ENCODE measurements at places on chromosomes 4 and X. TPM values are rescaled to one million over a fixed set of nuclear protein-coding genes. Genes with fewer than 3 reads are reported as not detected.

Gene NR0B1
- not detected for total RNA-seq

Gene IL2RG
- total RNA-seq, result 4.4 TPM

Gene PDZD11
- total RNA-seq, result 18.7 TPM

Gene STAG2
- 78.7 TPM for total RNA-seq

Gene NIPAL1
- total RNA-seq, result 0.81 TPM

Gene RNF150
- total RNA-seq, result 22.8 TPM

Gene DDX53
- total RNA-seq, result not detected

Gene ARMCX4
- total RNA-seq, result 28.6 TPM

- H3K4me1 ChIP-seq, result no peaks in the 10 kb centered on the region
- DNase-seq, result no peak
- peaks cover 6% of the 10 kb centered on the region for H3K36me3 ChIP-seq
- no peak overlapping the region for H3K4me3 ChIP-seq
Observed at GRCh38 chr4:48141048-48141447, 7.0 kb upstream of the TXK start.

DNA sequence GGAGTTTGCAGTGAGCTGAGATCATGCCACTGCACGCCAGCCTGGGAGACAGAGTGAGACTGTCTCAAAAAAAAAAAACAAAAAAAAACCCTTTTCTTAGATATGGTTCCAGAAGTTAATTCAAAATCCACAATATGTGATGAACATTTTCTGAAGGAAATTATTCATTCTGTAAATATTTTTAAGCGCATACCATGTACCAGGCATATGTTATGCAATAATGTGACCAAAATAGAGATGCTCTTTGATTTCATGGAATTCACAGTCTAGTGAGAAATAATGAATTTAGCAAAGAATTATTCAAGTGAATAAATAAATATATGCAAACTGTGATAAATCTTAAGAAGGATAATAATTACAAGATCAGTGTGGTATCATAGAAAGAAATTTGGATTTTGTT, 174.7 kb downstream of the GC start:
- no peaks in the 10 kb centered on the region for H3K27me3 ChIP-seq
- no peak overlapping the region for H3K27ac ChIP-seq
- H3K36me3 ChIP-seq, result no peaks in the 10 kb centered on the region
- no peak for DNase-seq

GRCh38 chr4:54499308-54500074, 158.3 kb upstream of the KIT start:
- no peaks in the 10 kb centered on the region for H3K27me3 ChIP-seq
- no peaks in the 10 kb centered on the region for H3K36me3 ChIP-seq
- no peak for DNase-seq

DNA sequence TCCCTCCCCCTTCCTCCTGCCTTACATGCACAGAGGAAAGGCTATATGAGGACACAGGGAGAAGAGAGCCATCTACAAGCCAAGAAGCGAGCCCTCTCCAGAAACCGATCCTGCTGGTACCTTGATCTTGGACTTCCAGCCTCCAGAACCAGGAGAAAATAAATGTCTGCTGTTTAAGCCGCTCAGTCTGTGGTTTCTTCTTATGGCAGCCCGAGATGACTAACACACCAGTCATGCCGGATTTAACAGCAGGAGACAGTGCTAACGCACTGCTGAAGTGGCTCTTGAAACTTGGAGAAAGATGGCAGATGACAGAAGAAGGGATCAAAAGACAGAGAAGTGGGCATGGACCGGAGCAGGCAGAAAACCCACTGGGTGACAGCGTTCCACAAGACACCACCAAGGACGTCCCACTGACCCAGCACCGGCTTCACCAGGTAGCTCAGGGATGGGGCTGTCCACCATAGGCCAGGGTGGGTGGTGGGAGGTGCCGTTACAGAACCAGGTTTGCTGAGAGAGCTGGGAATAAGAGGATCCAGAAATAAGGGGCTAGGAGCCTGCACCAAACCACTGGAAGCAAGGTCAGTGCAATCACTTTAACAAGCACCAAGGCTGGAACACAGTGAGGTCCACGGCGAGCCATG, 6.2 kb upstream of the MAN2B2 start:
- no peak overlapping the region for H3K27ac ChIP-seq
- H3K36me3 ChIP-seq, result no peaks in the 10 kb centered on the region

DNA sequence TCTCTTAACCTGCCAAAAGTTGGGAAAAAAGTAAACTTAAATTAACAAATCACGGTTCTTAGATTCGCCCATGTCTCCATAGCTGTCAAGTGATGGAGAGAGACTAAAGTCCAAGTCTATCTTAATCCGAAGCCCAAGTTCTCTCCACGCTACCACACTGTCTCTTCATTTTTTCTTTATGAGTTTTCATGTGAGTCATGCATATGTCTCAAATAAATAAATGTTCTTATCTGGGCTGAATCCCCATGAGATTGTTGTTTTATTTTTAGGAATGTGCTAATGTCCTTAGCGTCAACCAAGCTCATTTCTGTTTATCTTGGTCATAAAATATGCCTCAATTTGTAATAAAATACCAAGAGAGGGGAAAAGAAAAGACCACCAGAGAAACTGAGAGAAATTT, 169.3 kb downstream of the RCHY1 start:
- no peaks in the 10 kb centered on the region for H3K36me3 ChIP-seq
- H3K27me3 ChIP-seq, result no peaks in the 10 kb centered on the region
- H3K4me3 ChIP-seq, result no peak overlapping the region
- H3K27ac ChIP-seq, result no peak overlapping the region
- DNase-seq, result no peak
- no peaks in the 10 kb centered on the region for H3K4me1 ChIP-seq

DNA sequence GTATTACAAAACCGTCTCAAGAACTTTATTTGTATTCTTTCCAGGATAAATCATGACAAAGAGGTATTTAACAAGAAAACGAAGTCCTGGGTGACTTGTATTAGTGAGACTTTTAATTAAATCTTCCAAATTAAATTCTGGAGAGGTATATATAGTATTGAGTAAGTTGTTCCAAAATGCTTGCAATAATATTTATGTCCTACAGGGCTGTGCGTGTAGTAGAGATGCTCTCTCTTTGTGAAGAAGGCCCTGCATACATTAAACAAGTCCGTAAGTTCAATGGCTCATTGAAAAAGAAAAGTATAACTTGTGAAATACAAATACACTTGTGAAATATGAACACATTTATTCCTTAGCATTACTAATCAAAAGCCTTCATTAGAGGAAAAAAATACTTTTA, 211.4 kb downstream of the ARHGAP24 start:
- no peaks in the 10 kb centered on the region for H3K4me1 ChIP-seq
- H3K4me3 ChIP-seq, result no peak overlapping the region
- no peak for DNase-seq
- H3K27ac ChIP-seq, result no peak overlapping the region
- no peaks in the 10 kb centered on the region for H3K36me3 ChIP-seq
- no peaks in the 10 kb centered on the region for H3K27me3 ChIP-seq

DNA sequence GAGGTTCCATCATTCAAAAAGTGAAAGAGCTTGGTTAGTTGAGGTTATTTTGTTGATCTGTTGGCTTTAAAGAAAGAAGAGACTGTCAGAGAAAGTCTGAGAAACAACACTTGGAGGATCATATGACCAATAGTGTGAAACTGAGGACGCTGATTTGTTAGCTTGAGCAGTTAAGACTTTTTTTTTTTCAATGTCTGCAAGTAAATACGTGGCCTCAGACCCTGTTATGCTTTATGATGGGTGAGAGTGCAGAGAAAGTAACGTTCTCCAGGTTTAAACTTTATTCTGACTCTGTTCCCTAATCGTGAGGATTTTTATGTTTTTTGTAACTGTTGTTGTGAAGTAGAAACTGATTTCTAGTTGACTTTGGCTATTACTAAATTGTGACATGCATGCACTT, 45.9 kb downstream of the GAB1 start:
- peaks cover 17% of the 10 kb centered on the region for H3K4me1 ChIP-seq
- H3K4me3 ChIP-seq, result no peak overlapping the region
- H3K27me3 ChIP-seq, result no peaks in the 10 kb centered on the region
- DNase-seq, result no peak
- no peak overlapping the region for H3K27ac ChIP-seq
- H3K36me3 ChIP-seq, result no peaks in the 10 kb centered on the region

DNA sequence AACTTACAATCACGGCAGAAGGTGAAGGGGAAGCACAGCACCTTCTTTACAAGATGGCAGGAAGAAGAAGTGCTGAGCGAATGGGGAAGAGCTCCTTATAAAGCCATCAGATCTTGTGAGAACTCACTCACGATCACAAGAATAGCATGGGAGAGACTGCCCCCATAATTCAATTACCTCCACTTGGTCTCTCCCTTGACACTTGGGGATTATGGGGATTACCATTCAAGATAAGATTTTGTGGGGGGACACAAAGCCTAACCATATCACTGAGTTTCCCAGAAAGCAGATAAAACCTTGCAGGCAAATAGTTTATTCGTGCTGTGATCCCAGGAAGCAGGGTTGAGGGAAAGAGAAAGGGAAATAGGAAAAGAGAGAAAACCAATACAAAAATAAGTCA, 69.0 kb upstream of the GYPA start:
- no peaks in the 10 kb centered on the region for H3K36me3 ChIP-seq
- no peak for DNase-seq
- no peaks in the 10 kb centered on the region for H3K4me1 ChIP-seq
- H3K27me3 ChIP-seq, result no peaks in the 10 kb centered on the region
- H3K4me3 ChIP-seq, result no peak overlapping the region
- no peak overlapping the region for H3K27ac ChIP-seq

DNA sequence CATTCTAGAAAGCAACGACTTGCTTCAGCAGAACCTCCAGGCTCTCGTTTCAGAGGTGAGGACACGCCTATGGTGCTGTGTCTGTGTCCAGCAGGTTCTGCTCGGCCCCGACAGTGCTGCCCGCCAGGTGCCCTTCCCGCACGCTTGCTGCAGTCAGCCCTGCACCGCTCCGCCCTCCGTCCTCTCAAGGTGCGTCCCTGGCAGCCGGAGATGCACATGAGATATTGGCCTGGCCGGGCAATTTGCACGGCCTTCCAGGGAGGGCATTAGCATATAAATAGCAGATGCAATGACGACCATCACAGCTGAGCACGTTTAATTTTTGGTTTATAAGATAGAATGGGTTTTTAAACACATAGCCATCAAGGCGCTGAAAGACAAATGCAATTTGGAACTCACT, 14.4 kb downstream of the UVSSA start:
- DNase-seq, result no peak
- H3K36me3 ChIP-seq, result no peaks in the 10 kb centered on the region
- no peaks in the 10 kb centered on the region for H3K27me3 ChIP-seq
- H3K27ac ChIP-seq, result no peak overlapping the region
- no peaks in the 10 kb centered on the region for H3K4me1 ChIP-seq

DNA sequence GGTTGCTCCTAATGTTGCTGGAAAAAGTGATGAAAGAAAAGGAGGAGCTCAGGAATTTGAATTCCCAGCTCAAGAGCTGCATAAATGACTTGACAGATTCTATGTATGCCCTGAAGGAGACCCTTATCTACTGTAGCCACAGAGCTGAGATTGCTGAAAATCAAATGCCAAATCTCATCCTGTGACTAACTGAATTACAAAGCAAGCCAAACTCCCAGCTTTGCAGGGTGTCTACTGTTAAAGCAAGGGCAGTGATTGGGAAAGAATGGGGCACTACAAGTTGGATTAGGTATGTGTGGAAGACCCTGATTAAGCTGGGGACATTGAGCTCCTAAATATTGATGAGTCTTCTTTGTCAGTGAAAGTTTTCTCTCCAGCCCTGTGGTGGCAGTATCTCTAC, 20.8 kb upstream of the SMIM9 start:
- no peak overlapping the region for H3K27ac ChIP-seq
- H3K4me1 ChIP-seq, result no peaks in the 10 kb centered on the region
- no peaks in the 10 kb centered on the region for H3K27me3 ChIP-seq
- no peak overlapping the region for H3K4me3 ChIP-seq
- H3K36me3 ChIP-seq, result no peaks in the 10 kb centered on the region

DNA sequence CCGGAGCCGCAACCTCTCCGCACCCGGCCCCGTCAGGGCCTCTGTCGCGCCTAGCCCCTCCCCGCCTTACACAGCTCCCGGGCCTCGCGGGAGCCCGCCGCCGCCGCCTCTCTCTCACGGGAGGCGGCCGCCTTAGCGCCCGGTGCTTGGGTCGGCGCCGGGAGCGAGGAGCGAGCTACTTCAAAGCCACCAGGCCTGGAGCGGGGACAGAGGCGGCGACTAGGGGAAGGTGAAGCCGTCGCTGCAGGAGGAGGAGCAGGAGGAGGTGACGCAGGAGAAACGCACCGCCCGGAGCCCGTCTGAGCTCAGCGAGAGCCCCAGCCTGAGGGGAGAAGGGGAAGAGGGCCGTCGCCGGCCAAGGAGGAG, 250 bp downstream of the USP9X start:
- peak; percentile 89 for DNase-seq
- no peaks in the 10 kb centered on the region for H3K36me3 ChIP-seq
- H3K4me1 ChIP-seq, result no peaks in the 10 kb centered on the region

DNA sequence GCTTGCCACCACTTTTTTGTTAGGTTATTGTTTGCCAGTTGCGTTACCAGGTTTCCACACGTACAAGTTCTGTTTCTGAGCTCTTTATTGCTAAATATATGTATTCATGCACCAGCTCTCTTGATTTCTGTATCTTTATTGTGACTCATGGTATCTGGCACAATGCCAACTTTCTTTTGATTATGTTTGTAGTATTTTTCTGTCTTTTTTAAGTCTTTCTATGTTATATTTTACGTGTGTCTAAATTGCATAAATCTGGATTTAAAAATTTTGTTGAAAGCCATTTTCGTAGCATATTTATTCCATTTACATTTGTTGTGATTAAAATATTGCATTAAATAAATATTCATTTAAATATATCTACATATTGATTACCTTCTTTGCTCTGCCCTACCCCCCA, 73.8 kb downstream of the KDM6A start:
- no peak overlapping the region for H3K27ac ChIP-seq
- H3K27me3 ChIP-seq, result no peaks in the 10 kb centered on the region
- no peaks in the 10 kb centered on the region for H3K4me1 ChIP-seq
- no peak overlapping the region for H3K4me3 ChIP-seq
- H3K36me3 ChIP-seq, result no peaks in the 10 kb centered on the region
- DNase-seq, result no peak

DNA sequence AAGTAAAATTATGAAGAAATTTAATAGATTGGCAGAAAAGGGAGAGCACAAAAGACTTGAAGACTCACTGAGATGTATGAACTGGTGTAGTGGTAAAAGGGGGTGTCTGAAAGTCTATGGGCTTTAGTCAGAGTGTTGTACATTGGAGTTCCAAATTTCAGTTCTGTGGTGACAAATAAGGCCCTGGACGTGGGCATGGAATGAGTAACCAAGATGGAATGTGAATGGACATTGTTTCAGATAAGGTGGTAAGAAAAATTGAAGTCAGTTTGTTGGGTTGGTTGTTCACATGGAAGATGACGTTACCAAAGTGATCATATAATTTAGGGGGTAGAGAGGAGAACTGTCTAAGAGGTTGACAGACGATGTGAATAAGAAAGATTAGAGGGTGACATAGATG, 13.9 kb downstream of the CYSLTR1 start:
- no peak overlapping the region for H3K4me3 ChIP-seq
- no peak overlapping the region for H3K27ac ChIP-seq
- no peaks in the 10 kb centered on the region for H3K36me3 ChIP-seq
- no peaks in the 10 kb centered on the region for H3K27me3 ChIP-seq

DNA sequence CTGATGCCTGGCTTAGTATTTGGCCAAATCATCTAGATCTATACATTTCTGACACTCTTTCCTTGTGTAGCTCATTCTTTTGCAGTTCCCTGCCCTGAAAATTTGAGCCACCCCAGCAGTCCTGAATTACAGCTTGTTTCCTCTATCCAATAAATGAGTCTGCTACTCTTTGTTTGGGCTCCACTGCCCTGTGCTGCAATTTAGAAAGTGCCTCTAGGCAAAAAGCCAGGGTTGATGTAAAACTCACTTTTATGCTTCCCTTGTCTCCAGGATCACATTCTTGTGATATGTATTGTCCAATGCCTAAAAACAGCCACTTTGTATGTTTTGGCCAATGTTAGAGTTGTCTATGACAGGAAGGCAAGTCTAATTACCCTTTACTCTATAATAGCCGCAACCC, 101.7 kb upstream of the MAP3K15 start:
- no peaks in the 10 kb centered on the region for H3K4me1 ChIP-seq
- no peak overlapping the region for H3K4me3 ChIP-seq
- DNase-seq, result no peak
